ENCODE measurements at places on chromosomes 16 and 17.

GRCh38 chr17:58808609-58809563 is 53.2 kb downstream of the PPM1E start:
- H3K4me3 ChIP-seq: no peak overlapping the region
- H3K4me1 ChIP-seq: peaks cover 5% of the 10 kb centered on the region
- H3K27me3 ChIP-seq: no peaks in the 10 kb centered on the region
- DNase-seq: no peak

DNA sequence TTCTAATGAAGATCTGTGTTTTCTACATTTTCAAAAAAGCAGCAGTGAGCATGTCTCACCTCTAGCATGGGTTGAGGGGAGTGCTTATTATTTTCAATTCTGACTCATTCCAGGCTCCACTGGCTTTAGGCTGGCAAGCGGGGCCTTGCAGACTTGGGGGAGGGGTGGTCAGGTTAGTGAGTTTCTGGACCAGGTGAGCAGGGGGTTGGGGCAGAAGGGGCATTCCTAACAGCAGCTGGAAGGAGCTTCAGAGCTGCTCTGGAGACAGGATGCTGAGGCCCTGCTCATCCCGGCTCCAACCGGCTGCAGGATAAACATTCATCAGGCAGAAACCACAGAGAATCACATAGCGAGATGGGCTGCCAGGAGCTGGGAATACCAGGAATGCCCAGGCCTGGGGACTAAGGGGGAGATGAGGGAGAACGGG is 10.5 kb upstream of the KRT19 start:
- peaks cover 46% of the 10 kb centered on the region for H3K4me1 ChIP-seq
- no peaks in the 10 kb centered on the region for H3K27me3 ChIP-seq
- no peaks in the 10 kb centered on the region for H3K36me3 ChIP-seq
- no peak overlapping the region for H3K27ac ChIP-seq
- H3K4me3 ChIP-seq: no peak overlapping the region

DNA sequence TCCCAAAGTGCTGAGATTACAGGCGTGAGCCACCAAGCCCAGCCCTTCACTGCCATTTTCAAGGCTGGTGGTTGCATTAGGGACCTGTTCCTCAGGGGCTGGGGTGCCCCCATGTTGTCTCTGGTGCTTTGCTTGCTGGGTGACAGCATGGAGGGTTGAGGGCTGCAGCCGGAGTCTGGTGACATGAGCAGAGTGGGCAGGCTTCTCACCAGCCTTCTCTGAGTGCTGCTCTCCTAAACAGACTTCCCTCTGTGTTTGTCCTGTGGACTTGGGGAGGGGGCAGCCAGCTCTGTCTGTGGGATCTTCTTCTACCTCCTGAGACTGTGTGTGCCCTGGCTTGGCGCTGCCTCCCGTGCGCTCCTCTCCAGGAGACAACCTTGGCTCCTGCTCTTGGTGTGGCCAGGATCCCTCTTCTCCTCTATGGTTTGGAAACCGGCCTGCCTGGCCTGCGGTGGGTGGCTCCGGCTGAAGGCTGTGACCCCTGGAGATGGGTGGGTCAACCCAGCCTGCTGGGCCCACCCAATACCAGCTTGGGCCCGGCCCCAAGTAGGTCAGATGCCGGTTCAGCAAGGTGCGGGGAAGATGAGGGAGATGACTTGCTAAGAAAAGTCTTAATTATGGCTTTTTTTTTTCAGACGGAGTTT is 72.1 kb downstream of the PDPK1 start:
- peaks cover 2% of the 10 kb centered on the region for H3K4me1 ChIP-seq
- no peaks in the 10 kb centered on the region for H3K27me3 ChIP-seq
- no peak for DNase-seq
- H3K4me3 ChIP-seq: no peak overlapping the region
- H3K36me3 ChIP-seq: peaks cover 8% of the 10 kb centered on the region

DNA sequence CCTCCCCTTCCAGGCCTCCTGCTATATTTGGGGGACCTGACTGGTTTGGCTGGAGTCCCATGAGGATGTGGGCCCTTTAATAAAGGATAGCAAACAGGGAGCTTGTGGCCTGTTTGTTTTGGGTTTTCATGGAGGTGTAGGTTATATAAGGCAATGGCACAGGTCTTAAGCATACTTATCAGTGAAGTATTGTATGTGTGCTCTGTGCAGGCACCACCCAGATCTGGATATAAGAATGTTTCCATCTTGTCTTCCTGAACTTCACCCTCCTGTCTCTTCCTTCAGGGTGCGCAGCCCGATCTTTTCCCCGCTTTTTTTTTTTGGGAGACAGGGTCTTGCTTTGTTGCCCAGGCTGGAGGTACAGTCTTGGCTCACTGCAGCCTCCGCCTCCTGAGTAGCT is 10.6 kb downstream of the SLC52A1 start:
- H3K4me1 ChIP-seq: no peaks in the 10 kb centered on the region
- H3K27ac ChIP-seq: no peak overlapping the region
- H3K27me3 ChIP-seq: peaks cover 4% of the 10 kb centered on the region
- H3K36me3 ChIP-seq: peaks cover 21% of the 10 kb centered on the region
- H3K4me3 ChIP-seq: no peak overlapping the region
- no peak for DNase-seq

DNA sequence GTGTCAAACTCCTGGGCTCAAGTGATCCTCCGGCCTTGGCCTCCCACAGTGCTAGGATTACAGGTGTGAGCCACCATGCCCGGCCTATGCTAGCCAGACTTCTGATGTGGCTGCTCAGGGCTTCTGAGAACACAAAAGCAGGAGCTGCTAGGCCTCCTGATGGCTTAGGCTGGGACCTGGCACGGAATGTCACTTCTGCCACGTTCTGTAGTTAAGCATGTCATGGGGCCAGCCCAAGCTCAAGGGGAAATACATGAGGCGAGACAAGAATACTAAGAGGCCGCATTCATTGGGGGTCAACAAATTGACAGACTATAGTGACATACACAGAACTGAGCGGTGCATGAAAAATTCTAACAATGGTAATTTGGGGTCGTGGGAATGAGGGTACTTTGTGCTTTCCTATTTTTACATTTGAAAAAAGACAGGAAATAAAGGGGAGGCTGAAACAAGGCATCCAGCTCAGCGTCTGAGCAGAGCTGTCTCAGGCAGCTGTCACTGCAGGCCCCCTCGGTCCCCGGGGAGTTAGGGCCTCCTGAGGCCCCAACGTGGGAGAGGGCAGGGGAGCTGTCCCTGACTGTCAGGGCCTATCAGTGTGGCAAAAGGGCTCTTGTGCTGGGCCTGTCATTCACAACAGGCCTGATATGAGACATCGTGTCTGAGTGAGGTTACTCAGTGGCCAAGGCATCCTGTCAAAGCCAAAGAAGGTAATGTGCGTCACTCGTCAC is 26.4 kb downstream of the CFAP20 start:
- DNase-seq: no peak
- peaks cover 2% of the 10 kb centered on the region for H3K27me3 ChIP-seq
- no peaks in the 10 kb centered on the region for H3K36me3 ChIP-seq
- H3K27ac ChIP-seq: no peak overlapping the region
- no peak overlapping the region for H3K4me3 ChIP-seq
